ENCODE measurements at places on chromosomes 7 and 10.

GRCh38 chr10:11397980-11398580, 213.4 kb downstream of the USP6NL start:
- DNase-seq, result no peak

DNA sequence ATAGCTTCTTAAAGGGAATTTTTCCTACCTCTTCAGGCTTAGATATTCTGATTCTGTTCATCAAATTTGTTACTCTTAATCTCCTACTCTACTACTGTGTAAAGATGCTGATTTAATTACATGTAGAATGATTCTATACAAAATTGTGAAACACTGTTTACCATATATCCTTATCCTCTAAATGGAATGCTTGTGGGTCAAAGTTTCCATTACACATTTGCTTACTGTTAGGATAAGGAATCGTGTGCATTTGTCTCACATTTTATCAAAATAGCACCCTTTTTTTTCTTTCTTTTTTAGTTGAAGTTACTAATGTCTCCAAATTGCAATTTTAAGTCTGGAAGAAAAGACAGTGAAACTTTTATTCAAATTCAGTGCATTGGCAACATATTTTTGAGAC, 65.3 kb downstream of the TFEC start:
- DNase-seq, result no peak

- no peak for DNase-seq
Observed at GRCh38 chr10:26802527-26802926, 58.2 kb downstream of the ABI1 start.

GRCh38 chr10:121911421-121911697, 16.5 kb downstream of the ATE1 start:
- no peak for DNase-seq

DNA sequence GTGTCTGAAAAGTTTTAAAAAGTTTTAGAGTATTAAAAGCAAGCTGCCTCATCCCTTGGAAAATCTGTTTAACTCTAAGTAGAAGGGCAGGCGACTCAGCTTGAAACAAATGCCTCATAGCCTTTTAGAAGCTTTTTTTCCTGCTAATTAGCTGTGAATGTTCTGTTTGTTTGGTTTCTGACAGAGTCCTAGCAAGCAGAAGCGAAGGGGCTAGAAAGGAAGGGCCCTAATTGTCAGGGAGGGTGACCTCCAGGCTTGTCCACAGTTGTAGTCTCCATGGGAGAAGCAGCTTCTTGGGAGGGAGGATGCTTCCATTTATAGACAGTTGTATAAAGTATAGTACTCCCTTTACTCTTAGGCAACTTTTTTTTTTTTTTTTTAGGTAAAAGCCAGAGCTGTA, 90.9 kb downstream of the DNAJC1 start:
- no peak for DNase-seq

DNA sequence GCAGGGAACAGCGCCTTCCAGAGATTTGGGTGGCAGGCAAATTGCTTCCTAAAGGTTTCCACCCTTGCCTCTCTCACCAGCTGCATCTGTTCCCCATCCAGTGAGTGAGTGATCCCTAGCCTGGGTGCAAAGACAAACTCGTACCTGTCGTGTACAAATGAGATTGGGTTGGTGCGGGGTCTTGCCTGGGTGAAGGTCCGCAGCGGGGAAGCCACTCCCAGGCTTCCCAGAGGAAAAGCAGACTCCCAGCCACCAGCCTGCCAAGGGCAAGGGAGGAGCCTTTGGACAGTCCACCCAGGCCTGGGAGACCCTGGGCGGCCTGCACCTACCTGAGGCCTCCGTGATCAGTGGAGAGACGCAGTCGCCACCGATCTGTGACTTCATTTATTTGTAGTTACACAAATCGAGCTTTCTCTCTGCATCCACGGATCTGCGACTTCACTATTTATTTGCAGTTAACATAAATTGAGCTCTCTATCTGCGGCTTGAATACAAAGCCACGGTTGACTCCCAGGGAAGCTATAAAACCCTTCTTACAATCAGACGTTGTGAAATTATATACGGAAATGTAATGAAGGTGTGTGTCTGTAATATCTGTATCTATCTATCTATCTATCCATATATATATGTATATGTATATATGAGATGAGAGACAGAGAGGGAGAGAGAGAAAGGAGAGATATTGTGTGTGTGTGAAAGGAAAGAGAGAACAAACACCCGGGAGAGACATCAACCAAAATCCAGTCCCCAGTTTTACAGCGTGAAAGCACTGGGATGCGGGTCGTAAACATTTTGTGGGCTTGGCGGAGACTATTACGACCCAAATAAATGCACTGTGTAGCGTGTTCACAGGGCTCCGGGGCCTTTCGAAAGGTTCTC, 3.0 kb upstream of the HOXA7 start:
- no peak for DNase-seq

GRCh38 chr7:18896343-18896975, 221.0 kb downstream of the TWIST1 start:
- no peak for DNase-seq

GRCh38 chr7:138865843-138866242, 67.8 kb upstream of the ATP6V0A4 start:
- peak; percentile 65 for DNase-seq

DNA sequence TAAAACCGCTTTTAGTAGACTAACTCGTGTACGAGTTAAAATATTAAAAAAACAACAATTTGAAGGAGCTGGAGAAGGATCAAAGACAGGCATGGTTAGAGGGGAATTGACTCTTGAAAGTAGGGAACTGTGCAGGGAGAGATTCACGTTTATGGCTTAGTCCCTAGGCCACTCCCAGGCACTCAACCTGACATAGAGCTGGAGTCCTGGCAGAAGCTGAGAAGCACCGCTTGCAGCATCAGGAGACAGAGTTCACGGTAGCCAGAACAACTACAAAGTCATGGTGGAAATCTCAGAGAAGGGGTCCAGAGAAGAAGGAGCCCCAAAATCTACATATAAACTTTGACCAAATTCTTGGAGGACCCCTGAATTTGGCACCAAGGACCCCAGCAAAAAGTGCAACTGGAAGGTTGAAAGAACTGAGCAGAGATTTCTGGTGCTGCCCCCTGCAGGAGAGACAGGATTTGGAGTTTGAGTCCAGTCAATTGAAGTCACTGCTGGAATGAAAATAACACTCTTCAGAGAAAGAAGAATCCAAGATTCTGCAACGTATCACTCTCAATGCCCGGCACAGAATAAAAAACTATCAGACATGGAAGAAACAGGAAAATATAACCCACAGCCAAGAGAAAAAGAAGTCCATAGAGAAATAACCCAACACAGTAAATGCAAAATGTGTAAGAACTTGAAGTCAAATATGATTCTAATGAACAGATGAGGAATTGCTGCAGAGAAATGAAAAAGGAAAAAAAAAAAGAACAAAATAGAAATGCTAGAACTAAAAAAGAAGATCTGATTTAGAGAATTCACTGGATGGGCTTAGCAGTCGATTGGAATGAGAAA, 493.3 kb upstream of the PODXL start:
- DNase-seq, result no peak

DNA sequence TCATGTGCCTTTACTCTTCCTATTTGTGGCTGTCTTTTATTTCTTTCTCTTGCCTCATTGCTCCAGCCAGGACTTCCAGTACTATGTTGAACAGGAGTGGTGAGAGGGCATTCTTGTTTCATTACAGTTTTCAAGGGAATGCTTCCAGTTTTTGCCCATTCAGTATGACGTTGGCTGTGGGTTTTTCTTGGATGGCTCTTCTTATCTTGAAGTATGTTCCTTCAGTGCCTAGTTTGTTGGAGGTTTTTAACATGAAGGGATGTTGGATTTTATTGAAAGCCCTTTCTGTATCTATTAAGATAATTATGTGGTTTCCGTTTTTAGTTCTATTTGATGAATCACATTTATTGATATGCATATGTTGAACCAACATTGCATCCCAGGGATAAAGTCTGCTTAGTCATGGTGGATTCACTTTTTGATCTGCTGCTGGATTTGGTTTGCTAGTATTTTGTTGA, 96.8 kb downstream of the GLCCI1 start:
- no peak for DNase-seq

- peak; percentile 85 for DNase-seq
Observed at GRCh38 chr10:27742195-27743011, 3.2 kb downstream of the MKX start.

DNA sequence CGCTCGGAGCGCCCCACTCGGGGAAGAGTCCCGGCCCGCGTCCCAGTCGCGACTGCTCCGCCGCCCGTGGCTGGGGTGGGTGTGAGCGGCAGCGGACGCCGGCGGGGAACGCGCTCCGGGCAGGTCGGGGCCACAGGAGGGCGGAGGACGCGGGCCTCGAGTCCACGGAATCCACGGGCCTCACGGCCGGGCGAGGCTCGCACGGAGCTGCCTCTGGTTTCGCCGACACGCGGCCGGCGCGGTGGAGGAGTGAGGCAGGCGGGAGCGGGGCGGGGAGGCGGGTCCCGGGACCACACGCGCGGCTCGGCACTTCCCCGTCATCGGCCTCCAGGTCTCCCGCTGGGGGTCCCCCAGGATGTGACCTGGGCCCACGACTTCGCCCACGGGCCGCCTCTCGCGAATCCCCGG, 533 bp upstream of the NKX6-2 start:
- no peak for DNase-seq

- no peak for DNase-seq
Observed at GRCh38 chr10:14527134-14527844, 196.6 kb upstream of the FRMD4A start.

DNA sequence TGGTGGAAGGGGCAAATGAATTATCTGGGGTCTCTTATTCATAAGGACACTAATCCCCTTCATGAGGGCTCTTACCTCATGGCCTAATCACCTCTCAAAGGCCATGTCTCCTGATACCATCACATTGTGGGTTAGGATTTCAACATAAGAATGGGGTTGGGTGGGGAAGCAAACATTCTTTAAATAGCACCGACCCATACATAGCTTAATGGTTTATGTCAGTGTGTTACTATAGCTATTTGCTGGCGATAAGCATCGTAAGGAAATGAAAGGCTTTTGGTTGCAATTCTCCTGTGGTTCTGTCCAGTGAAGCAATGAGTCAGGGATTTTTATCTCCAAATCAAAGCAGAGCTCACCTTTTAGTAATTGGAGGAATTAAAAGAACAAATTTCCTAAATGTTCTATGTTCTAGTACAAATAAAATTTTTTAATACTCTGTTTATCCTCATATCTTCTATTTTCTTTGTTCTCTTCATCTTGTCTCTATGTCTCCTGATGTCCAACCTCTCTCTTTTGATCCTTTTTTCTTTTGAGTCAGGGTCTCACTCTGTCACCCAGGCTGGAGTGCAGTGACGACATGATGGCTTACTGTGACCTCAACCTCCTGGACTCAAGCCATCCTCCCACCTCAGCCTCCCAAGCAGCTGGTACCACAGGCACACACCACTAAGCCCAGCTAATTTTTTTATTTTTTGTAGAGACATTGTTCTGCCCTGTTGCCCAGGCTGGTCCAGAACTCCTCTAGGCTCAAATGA, 57.0 kb upstream of the GLCCI1 start:
- no peak for DNase-seq

- peak; percentile 68 for DNase-seq
Observed at GRCh38 chr10:59885430-59886134, 20.8 kb downstream of the CCDC6 start.

DNA sequence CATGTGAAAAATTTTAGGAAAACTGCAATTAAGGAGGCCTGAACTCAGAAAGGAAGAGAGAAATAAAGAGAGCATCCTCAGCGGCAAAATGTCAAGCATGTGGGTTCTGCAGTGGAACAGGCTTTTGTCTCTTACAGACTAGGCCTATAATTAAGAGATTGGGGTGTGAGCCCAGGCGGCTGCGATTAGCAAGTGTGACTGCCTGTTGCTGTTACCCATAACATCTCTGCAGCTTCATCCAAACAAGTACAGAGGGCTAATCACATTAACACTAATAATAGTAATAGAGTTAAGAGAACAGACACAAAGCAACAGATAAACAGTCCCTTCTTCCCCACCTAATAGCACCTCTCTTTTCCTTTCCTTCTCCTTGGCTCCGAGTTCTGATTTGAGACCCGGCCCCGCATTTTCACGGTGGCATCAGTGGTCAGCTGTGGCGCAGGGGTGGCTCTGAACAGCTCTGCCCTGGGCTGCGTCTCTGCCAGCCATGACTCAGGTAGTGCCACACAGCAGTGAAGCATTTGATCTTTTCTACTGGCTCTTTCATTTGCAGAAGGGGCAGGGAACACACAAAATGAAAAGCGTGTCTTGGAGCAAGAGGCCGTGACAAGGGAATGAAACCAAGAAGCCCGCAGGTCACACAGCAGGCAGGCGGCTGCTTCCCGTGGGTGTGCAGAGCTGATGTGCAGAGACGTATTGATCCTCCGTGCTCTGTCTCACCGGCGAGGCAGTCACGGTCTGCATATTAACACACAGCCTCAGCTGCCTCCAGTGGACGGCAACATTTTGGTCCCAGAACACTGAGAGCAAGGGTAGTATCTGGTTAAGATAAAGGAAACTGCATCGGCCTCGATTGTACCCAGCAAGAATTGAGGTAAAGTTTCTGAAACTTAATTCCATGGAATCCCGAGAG, 103.1 kb downstream of the KLF6 start:
- no peak for DNase-seq

DNA sequence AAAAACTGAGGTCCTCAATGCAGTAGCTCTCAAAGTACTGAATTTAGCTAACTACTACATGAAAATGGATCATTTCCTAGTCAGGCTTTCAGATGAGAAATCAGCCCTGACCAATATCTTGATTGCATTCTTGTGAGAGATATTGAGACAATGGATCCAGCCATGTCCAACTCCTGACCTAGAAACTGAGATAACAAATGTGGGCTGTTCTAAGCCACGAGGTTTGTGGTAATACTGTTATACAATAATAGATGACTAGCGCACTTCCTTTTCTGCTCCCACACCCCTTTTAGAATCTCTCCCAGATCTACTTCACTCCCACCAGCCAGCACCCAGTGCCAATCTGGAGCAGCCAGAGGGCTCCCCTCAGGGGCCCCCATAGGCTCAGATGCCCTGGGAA, 209.3 kb upstream of the KMT2E start:
- no peak for DNase-seq

DNA sequence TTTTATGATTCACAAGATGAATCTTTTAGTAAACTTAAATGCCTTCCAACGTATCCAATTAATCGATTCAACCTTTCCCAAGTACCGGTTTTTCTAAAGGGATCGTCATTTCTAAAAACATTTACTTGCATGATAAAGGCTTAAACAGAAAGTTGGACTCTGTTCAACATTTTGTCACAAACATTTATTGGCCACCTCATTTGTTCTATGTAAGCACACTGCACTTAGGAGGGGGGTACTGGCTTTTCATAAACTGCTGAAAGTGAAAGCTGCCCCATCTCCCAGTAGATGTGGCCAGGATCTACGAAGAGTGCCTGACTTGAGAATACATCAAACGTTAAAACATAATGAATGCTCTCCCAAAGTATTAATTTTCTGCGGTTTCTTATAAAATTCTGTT, 37.3 kb upstream of the LAMB4 start:
- no peak for DNase-seq

GRCh38 chr10:6643962-6644361, 63.9 kb upstream of the PRKCQ start:
- DNase-seq, result no peak

All from GM13976 (cell line).